ENCODE measurements at places on chromosomes 11 and 22.
A peak's percentile ranks its signal among the peaks of the same experiment; 100 is the strongest.

GRCh38 chr11:78370406-78371172 lies 47.0 kb downstream of the GAB2 start:
- no peak for DNase-seq

- DNase-seq = peak; percentile 68
Measured at GRCh38 chr22:19984201-19984753, 32.3 kb downstream of the ARVCF start.

- peak; percentile 9 for DNase-seq
Measured at GRCh38 chr22:22682807-22683667, 38.6 kb downstream of the GGTLC2 start.

DNA sequence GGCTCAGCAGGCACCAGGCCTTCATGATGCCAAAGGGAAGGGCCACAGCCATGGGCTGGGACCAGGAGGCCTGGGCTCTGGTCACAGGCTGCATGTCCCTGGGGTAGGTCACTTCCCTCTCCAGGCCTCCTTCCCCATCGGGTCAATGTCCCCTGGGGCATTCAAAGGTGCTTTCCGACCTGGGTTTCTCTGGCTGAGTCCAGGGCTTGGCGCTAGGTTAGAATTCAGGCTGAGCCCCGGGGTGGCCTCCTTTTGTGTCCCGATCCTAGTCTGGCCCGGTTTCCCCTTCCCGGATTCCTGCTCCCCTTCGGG lies 12.2 kb downstream of the MAFF start:
- DNase-seq = no peak

DNA sequence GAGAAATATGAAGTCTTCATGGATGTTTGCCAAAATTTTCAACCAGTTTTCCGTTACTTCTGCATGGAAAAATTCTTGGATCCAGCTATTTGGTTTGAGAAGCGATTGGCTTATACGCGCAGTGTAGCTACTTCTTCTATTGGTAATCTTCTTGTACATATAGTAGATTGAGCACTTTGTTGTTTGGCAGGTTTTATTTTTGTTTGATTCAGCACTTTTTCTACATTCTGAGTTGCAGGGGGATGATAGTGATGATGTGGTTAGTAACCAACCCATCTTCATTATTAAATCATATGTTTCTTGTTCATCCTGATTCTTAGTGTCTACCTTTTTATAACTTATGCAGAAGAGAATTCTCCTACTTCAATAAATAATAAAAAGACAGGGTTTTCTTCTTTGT lies 121.6 kb downstream of the C11orf65 start:
- DNase-seq = no peak

- peak; percentile 76 for DNase-seq
Measured at GRCh38 chr11:119567688-119568582, 145.0 kb upstream of the THY1 start.

- DNase-seq = no peak
Measured at GRCh38 chr11:108617055-108617454, 23.5 kb upstream of the EXPH5 start.

DNA sequence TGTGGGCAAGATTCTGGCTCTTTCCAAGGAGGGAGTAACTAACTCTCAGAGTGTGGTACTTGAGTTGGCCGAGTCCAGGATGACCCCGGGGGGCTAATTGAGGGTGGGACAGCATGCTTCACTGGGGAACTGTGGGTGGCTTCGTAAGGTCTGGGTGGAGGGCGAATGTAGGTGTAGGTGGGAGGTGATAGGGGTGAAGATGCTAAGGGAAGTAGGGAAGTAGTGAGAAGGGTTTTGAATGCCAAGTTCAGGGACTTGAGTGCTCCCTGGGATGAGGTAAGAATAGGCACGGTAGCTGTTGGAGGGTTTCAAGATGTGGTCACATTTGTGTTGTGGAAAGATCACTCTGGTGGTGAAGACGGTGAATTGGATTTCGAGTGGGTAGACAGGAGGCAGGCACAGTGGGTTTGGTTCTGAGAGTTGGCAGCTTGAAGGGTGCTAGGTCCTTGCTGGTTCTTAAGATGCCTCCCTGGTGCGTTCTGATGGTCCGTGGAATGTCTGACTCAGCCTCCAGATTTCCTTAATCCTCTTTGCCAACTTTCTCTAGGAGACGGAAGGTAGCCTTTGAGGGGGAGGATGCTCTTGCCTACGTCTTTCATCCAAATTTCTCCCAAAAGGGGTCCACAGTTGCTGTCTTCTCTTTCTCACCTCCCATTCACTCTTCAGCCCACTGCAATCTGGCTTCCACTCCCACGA lies 2.5 kb upstream of the DNAL4 start:
- DNase-seq = peak; percentile 21

GRCh38 chr11:44046182-44046581 lies 1.6 kb upstream of the ACCSL start:
- DNase-seq = no peak

- no peak for DNase-seq
Measured at GRCh38 chr22:45788522-45788921, 116.9 kb downstream of the ATXN10 start.

GRCh38 chr11:110491577-110492320 lies 62.0 kb downstream of the FDX1 start:
- DNase-seq = no peak

GRCh38 chr11:35358391-35358790 lies 61.0 kb downstream of the SLC1A2 start:
- DNase-seq = no peak

DNA sequence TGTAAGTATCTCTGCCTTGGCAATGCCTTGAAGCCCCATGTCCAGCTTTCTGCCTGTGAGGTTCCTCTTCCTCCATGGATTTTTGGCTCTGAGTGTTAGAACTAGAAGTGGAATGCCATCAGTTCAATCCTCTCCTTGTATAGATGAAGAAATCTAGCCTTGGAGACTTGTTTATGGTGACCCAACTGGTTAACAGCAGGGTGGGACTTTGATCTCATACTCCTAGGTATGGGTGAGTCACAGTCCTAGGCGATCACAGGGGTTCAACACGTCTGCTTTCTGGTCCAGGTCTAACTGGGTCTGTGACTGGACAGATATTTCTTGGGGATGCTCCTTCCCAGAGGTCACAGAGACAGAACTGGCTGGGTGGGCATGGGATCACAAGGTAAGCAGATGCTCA lies 9.2 kb upstream of the MTFP1 start:
- DNase-seq = no peak

DNA sequence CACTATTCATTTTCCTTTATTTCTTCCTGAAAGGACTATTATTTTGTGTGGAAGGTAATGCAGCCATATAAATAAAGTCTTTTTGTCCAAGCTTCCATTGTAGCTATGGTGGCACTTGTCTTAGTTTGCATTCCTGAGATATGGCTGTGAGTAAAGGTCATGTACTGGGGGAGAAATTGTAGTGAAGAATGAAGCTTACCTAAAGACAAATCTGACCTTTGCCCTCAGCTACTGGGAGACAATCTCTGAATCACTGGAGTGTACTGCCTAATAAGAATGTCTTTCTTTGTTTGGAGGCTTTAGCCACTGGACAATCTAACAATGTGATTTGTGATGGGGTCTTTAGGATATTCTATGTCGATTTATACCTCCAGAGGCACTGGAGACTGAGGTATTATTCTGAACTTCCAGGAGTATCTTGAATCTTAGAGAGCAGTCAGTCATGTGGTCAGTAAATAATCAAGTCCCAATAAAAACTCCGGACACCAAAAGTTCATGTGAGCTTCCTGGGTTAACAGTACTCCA lies 39.7 kb upstream of the OR5AK2 start:
- no peak for DNase-seq

DNA sequence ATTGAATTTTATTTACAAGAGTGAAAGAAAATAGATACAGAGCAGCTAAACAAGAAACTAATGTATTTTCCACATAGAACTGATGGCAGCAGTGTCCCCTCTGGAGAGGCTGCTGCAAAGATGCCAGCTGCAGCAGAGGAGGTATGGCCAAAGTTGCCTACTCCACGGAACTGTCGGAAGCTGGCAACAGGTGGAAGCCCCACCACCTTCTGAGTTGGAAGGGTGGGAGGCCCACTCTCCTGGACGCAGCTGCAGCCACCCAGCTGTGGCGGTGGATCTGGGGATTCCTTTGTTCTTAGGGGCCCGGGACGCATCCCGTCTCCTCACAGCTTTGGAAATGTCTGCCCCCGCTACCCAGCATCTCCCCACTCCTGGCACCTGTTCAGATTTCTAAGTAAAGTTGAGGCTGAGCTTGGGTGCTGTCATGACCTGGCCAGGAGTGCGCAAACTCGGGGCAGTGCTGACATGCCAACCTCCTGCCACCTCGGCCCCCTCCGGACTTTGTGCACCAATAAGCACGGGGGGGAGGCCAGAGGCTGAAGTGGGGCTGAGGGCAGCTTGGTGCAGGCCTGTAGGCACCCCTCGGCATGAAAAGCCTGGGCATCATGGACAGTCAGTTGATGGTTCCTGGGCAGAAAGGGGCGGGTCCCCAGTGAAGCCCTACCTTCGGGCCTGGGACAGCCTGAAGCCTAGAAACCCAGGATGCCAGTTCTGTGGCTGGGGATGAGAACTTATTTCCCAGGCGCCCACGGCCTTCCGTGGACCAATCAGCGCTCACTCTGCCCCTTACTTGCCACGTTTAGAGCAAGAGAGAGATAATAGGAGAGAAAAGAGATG lies 1071.4 kb downstream of the JRKL start:
- DNase-seq = no peak

DNA sequence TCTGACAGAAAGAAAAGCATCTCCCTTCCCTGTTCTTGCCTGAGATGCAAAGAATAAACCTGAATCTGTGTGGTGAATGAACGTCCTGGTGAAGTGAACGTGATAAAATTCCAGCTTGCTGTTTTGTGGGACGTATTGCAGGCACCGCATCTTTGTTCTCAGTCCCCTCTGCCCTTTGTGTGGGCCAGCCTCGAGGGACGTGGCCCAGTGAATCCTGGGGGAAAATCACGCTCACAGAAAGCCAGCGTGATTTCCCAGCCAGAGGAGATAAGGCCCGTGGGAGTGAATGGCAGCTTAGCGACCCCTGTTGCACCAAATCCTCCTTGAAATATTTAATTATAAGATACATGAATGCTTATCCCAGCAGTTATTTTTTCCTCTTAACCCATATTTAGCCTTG lies 129.1 kb downstream of the COMMD9 start:
- no peak for DNase-seq

DNA sequence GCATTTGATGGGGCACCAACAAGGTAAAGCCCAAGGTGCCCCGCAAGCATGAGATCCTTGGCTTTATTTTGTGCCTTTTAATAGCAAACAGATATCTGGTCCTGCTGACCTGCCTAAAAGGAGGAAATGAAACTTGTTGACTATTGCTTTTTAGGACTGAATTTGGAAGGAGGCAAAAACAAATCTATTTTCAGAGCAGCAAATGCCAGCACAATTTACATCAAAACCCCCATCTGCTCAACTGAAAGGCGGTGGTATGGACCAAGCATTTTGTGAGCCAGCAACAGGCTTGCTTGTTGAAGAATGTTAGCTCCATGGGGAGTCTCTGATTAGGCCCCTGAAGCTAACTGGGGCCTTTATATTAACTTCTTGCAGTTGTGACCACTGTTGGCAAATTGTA lies 192.6 kb upstream of the E2F8 start:
- no peak for DNase-seq

DNA sequence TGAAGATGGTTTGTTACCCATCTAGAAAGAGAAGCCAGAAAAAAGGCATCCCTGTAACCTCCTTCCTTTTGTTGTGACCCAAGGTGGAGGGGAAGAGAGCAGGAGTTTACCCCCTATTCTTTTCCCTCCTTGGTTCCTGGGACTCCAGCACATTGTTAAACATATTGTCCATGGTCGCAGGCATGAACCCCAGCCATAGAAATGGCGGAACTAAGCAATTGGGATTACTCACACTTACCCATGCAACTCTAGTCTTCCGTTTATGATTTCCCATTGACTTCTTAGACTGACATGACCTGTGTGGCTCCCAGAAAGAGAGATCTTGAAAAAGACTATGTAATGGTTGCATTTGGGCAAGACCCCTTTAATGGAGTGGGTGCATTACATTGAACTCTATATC lies 45.4 kb downstream of the OR4C46 start:
- no peak for DNase-seq

DNA sequence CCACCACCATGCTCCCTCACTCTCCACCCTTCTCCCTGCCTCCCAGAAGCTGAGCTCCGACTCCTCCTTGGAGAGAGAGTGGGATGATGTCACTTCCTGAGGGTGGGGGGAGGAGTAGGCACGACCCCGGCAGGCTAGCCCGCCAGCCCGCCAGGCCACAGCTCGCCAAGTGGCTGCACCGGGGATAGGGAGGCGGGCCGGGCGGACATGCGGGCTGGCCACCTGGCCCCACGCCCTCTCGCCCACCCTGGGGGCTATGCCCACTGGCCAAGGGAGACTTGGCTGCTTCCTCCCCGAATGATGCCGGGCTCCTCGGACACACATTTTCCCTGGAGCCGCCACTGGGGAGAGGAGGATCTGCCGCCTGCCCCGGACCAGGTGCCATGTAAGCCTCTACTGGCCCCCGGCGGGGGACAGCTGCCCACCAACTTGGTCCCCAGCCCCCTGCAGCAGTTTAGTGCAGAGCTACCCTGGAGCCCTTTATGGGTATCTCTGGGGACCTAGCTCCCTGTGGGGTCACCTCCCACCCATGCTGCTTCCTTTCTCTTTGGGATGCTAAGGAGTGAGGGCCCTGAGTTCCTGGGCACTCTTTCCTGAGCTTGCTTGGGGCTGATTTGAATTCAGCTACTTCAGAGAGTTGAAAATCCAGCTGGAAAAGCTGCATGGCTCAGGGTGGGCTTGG lies 33.7 kb upstream of the MYRF start:
- DNase-seq = peak; percentile 69

DNA sequence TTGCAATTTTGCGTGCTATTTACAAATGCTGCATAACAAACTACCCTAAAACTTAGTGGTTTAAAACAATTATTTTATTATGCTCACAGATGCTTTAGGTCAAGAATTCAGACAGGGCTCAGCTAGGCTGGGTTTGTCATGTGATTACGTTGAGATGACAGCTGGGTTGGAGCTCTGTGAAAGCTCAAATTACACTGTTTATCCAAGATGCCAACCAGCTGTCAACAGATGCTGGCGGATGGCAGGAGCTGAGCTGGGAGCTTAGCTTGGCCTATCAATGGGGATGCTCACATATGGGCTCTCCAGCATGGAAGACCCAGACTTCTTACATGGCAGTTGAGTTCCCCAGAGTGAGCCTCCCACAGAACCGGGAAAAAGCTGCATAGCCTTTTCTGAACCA lies 62.7 kb downstream of the STK33 start:
- no peak for DNase-seq

All from astrocyte (in vitro differentiated cells and primary cell).